Adrenal gland (tissue), 19 donors: ENCODE measurements at places on chromosomes 5 and 9. TPM values are rescaled to one million over a fixed set of nuclear protein-coding genes. Genes with fewer than 3 reads are reported as not detected.

ZNF484 gene
- total RNA-seq, result 5.9 TPM

FABP6 gene
- total RNA-seq, result 9.4 TPM

MRRF gene
- 24.9 TPM for total RNA-seq

DNA sequence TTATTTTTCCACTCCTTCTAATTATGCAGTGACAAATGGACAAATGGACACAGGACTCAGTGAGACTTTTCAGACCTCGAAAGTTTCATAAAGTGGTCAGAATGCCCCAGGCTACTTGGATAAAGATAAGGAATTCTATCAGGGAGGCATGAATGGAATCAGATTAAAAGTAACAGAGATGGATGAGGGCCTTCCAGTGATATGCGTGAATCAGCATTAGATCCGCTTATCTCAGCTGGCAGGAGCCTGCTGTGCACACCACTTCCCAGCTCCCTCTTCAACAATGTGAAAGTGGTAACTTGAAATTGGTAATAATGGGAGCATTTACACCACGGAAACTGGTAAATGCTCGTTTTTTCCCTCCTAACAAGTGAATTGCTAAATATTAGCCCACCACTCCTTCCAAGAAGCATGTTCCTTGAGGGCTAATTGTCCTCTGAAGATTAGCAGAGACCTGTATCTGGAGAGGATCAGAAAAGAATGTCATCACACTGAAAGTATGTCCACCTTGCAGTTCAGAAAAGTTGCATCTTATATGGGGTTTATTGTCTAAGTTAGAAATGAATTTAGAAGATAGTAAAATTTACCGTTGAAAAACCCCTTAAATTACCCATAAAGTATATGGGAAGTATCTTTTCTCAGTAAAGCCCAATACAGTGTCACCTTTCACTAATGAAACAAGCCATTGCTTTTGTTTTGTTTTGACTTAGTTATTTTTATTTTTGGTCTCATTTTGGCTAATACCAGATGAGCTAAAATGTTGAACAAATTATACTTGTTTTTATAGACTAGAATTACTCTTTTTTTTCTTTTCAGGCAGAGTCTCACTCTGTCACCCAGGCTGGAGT is 125.3 kb downstream of the DPYSL3 start:
- no peaks in the 10 kb centered on the region for H3K4me1 ChIP-seq
- H3K27ac ChIP-seq, result no peak overlapping the region
- H3K4me3 ChIP-seq, result no peak overlapping the region
- H3K27me3 ChIP-seq, result no peaks in the 10 kb centered on the region
- DNase-seq, result no peak

DNA sequence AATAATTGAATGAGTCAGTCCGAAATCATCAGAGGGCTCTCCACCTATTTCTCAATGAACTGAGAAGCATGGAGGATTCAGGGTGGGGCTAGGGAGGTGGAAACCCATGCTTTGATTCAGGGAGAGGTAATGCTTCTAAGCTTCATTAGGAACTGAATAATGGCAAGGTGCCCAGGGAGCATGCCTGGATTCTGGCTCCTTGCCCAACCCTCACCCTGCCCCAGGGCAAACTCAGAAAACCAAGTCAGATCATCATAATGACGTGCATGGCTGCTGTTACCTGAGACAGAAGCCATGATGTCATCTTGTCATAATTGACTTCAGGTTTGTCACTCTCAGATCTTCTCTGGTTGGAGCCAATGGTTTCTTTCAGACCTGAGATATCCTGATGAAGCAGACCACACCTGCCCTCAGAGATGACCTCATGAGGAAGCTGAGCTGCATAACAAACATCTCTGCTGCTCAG is 199.6 kb downstream of the SYK start:
- no peaks in the 10 kb centered on the region for H3K4me1 ChIP-seq
- H3K36me3 ChIP-seq, result no peaks in the 10 kb centered on the region
- DNase-seq, result peak; percentile 14
- no peak overlapping the region for H3K27ac ChIP-seq
- no peak overlapping the region for H3K4me3 ChIP-seq
- no peaks in the 10 kb centered on the region for H3K27me3 ChIP-seq

DNA sequence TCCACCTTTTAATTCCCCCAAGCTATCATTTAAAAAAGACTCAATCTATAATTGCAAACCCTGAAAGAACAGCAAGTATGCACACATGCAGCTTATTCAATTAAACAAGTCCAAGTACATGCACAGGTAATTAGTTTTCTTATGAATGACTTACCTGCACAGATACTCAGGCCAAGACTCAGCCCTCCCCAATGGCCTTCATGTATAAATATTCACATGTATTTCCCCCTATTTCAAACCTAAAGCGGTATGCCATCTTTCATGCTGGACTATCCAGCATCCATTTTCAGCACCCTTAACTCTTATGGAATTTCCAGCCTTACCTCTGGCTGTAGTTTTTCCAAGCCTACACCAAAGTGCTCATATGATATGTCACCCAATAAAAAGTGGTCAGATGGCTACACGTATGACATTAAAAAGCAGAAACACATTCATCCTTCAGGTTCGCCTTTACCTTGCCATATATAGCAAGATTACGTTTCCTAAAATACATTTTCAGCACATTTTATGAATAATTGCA is 205.5 kb downstream of the MEF2C start:
- H3K36me3 ChIP-seq, result no peaks in the 10 kb centered on the region
- no peak for DNase-seq
- peak overlapping the region; percentile 9 for H3K27ac ChIP-seq
- peaks cover 32% of the 10 kb centered on the region for H3K27me3 ChIP-seq
- no peak overlapping the region for H3K4me3 ChIP-seq

- no peaks in the 10 kb centered on the region for H3K4me1 ChIP-seq
- H3K27me3 ChIP-seq, result no peaks in the 10 kb centered on the region
- peaks cover 84% of the 10 kb centered on the region for H3K36me3 ChIP-seq
Observed at GRCh38 chr5:886036-886435, 6.6 kb downstream of the BRD9 start.

GRCh38 chr5:124927735-124928134 is 181.3 kb upstream of the ZNF608 start:
- no peak overlapping the region for H3K4me3 ChIP-seq
- no peaks in the 10 kb centered on the region for H3K4me1 ChIP-seq
- H3K36me3 ChIP-seq, result no peaks in the 10 kb centered on the region
- H3K27me3 ChIP-seq, result no peaks in the 10 kb centered on the region
- DNase-seq, result no peak

DNA sequence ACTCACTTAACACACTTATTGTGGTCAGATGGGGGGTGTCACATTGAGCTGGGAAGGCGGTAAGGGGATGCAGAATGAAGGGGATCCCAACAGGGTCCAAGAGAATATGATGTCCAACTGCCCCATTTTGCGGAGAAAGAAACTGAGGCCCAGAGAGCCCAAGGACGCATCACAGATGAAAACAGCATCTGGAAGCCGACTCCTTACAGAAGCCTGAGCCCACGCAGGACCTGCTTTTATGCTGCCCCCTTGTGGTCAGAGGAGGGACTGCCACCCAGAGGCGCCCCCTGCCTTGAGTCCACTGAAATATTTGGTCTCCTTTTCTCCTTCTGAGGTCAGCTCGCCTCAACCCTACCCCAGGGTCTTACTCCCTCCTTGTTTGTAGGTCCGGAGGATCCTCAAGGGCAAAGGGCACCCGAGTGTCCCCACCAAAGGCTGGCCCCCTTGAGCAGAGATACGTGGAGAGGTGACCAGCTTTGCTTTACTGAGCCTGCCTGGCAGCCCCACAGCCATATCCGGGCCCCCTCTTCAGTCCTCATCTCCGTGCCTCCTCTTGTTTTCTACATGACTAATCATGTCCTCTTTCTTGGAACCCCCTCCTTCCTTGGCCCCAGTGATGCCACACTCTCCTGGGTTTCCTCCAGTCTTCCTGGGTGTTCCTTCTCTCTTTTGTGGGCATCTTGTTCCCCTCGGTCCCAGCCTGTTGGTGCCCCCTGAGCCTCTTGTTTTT is 30.0 kb upstream of the TTLL11 start:
- H3K4me3 ChIP-seq, result no peak overlapping the region
- peaks cover 11% of the 10 kb centered on the region for H3K27me3 ChIP-seq
- no peak overlapping the region for H3K27ac ChIP-seq
- H3K36me3 ChIP-seq, result no peaks in the 10 kb centered on the region
- DNase-seq, result peak; percentile 91
